ENCODE measurements at places on chromosomes 5 and 9. TPM values are rescaled to one million over a fixed set of nuclear protein-coding genes. Genes with fewer than 3 reads are reported as not detected.
A peak's percentile ranks its signal among the peaks of the same experiment; 100 is the strongest.

Gene TAF9
- 38.4 TPM for total RNA-seq

Gene C5orf52
- 3.6 TPM for total RNA-seq

Gene OXCT1
- 12.8 TPM for total RNA-seq

Gene PCDHGA11
- 1.3 TPM for total RNA-seq

- DNase-seq, result no peak
These were observed 4.9 kb downstream of the NR4A3 start for GRCh38 chr9:99826579-99826978.

- DNase-seq, result peak; percentile 69
These were observed 15.4 kb downstream of the CCL28 start for GRCh38 chr5:43396762-43397304.

DNA sequence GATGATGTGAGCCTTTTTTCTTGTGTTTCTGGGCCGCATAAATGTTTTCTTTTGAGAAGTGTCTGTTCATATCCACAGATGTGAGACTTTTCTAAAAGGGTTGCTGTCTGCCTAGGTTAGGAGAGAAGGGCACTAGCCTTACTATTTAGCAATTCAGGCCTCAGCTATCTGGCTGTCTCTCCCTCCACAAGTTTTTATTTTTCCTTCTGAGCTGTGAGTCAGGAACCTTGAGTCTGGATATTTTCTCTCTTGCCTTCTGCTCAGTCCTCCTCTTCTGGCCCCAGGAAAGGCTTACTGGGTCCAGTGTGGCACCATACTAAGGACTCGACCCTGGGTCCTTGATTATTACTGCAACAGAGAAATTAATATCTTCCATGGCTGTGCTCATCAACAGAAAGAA, 187.6 kb downstream of the CSNK1G3 start:
- DNase-seq, result no peak

DNA sequence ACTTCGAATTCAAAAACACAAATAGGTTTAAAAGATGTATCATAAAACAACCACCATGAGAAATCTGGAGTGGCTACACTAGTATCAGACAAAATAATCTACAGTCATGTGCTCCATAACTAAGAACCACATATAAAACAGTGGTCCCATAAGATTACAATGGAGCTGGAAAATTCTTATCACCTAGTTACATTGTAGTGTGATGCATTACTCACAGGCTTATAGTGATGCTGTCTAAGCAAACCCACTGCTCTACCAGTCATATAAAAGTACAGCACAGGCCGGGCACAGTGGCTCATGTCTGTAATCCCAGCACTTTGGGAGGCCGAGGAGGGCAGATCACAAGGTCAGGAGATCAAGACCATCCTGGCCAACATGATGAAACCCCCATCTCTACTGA, 160.1 kb downstream of the ROR2 start:
- no peak for DNase-seq

DNA sequence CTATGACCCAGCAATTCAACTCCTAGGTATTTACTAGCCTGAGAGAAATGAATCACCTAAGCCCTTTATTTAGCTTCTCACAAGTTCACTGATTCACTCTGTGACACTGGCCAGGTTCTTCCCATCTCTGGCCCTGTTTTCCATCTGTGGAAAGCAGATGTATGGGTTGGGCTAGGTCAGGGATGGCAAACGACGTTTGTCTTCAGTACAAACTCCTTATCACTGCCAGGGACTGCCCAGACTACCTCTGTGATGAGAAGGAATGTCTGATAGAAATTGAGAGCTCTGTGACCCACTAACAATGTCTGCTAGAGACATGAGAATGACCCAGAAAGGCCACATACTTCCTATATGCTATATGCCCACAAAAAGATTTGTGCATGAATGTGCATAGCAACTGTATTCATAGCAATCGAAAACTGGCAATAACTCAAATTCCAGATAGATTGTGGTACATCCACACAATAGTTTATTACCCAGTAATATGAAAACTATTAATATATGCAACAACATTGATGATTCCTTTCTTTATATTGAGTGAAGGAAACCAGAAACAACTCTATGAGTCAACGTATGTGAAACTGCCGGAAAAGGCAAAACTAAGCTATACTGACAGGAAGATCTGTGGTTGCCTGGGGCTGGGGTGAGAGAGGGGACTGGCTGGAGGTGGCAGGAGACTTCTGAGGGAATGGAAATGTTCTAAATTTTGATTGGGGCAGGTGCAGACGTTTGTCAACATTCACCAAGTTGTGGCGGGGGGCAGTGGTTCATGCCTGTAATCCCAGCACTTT, 32.0 kb upstream of the ADAM19 start:
- no peak for DNase-seq

GRCh38 chr5:64765804-64766504, 2.5 kb downstream of the SREK1IP1 start:
- no peak for DNase-seq

GRCh38 chr9:72665421-72665820, 144.0 kb downstream of the TMC1 start:
- no peak for DNase-seq

DNA sequence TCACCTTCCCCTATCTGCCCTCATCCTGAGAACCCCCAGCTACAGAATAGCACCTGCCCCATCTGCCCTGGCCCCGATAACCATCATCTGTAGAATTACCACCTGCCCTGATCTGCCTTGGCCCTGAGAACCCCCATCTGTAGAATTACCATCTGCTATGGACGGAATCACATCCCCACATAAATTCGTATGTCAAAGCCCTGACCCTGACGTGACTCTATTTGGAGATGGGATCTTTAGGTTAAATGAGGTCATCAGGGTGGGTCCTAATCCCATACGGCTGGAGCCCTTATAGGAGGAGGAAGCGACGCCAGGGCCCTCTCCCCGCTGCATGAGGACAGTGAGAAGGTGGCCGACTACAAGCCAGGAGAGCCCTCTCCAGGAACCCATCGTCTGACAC, 32.6 kb downstream of the SARDH start:
- no peak for DNase-seq

DNA sequence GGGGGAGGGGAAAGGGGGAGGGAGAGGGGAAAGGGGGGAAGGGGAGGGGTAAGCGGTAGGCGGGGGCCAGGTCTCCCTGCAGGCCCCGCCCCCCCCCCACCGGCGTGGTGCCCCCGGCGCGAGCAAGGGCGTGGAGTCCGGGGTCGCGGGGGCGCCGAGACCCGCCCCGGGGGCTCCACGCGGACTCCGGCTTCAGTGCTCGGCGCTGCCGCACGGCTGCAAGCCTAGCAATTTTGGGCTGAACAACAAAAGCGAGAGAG, 10.8 kb downstream of the C9orf50 start:
- no peak for DNase-seq

DNA sequence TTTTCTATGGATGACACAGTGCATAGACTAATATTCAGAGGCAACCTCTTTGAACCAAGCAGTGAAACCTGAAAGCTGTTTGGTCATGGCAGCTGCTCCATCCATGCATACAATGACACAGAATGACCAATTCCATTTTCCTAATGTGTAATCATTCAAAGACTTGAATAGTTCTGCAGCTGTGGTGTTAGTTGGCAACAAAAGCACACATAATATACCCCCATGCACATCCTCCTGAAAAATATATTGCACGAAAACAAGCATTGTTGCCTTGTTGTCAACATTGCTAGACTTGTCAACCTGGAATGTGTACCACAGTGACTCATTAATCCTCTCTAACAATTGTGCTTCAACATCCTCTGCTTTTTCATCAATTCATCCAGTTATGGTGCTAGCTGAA, 71.0 kb upstream of the SEMA6A start:
- no peak for DNase-seq

- no peak for DNase-seq
These were observed 119.7 kb downstream of the GNAQ start for GRCh38 chr9:77911928-77912327.
